ENCODE measurements at places on chromosomes 6 and 20. TPM values are rescaled to one million over a fixed set of nuclear protein-coding genes. Genes with fewer than 3 reads are reported as not detected.

The KCNQ2 gene
- not detected for total RNA-seq

The SMOC2 gene
- total RNA-seq = 164 TPM

The HEY2 gene
- 0.86 TPM for total RNA-seq

The SCRT2 gene
- not detected for total RNA-seq

The RBM24 gene
- 0.39 TPM for total RNA-seq

The DOK5 gene
- 31.6 TPM for total RNA-seq

The SLPI gene
- total RNA-seq = 11.7 TPM

The NKAPL gene
- total RNA-seq = 0.78 TPM

The BPIFB6 gene
- not detected for total RNA-seq

The NMBR gene
- total RNA-seq = not detected

The PPIL1 gene
- total RNA-seq = 18.9 TPM

The ETV7 gene
- total RNA-seq = 6.7 TPM

The RANBP9 gene
- 75.0 TPM for total RNA-seq

The DACT2 gene
- 3.3 TPM for total RNA-seq

The BCAS1 gene
- not detected for total RNA-seq

The FAM217A gene
- not detected for total RNA-seq

The TRERF1 gene
- total RNA-seq = 8.5 TPM

The C4B gene
- 2.4 TPM for total RNA-seq

The ADAM33 gene
- total RNA-seq = 2.2 TPM

The RAMACL gene
- total RNA-seq = 7.5 TPM

The C20orf202 gene
- total RNA-seq = not detected

The GRM1 gene
- 0.26 TPM for total RNA-seq

The GPR63 gene
- 0.11 TPM for total RNA-seq

The LY6G6C gene
- total RNA-seq = not detected

The ULBP3 gene
- 21.7 TPM for total RNA-seq

The IL17F gene
- not detected for total RNA-seq

The TNXB gene
- 41.1 TPM for total RNA-seq

The GNAS gene
- 469 TPM for total RNA-seq

The KIAA0408 gene
- total RNA-seq = 2.0 TPM

The TNF gene
- not detected for total RNA-seq

The BFSP1 gene
- 1.3 TPM for total RNA-seq

The C6orf15 gene
- not detected for total RNA-seq
